ENCODE measurements at places on chromosomes 16 and 17. TPM values are rescaled to one million over a fixed set of nuclear protein-coding genes. Genes with fewer than 3 reads are reported as not detected.
A peak's percentile ranks its signal among the peaks of the same experiment; 100 is the strongest.

The RPS2 gene
- total RNA-seq, result 2,286 TPM

The PLXDC1 gene
- total RNA-seq, result 17.1 TPM

The ATP1B2 gene
- total RNA-seq, result 3.0 TPM

- peak overlapping the region; percentile 66 for H3K4me3 ChIP-seq
- no peak for DNase-seq
- H3K27me3 ChIP-seq, result no peaks in the 10 kb centered on the region
- no peaks in the 10 kb centered on the region for H3K36me3 ChIP-seq
Observed at GRCh38 chr17:66466840-66467367, 164.5 kb downstream of the PRKCA start.

DNA sequence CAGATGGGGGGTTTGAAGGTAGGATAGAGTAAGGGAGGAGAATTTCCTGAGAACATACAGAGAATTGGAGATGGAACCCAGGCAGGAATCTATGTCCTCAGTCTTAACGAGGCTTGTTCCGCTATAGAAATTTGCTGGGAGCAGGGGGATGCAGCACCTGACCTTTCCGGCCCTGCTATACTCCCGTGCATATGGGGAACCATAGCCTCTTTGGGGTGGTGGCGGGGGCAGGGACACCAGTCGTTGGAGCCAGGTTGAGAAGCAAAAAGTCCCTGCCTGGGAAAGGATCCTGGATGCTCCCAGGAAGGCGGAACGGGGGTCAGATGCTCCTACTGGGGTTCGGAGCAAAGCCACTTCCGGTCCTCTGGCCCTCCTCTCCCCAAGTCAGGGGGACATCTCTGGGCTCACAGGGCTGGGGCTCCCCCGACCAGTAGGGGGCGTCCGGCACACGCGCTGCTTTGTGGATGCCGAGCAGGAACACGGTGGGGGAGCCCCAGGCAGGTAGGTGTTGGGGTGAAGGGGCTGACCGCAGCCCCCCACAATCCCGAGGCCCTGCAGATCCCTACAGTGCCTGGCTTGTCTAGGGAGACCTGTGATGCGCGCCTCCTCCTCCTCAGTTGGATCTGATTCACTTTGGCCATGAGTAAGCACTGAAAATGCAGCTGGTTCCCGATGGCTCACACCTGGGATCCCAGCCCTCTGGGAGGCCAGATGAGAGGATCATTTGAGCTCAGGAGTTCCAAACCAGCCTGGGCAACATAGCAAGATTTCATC is 15.5 kb upstream of the TFAP4 start:
- no peaks in the 10 kb centered on the region for H3K27me3 ChIP-seq
- H3K4me3 ChIP-seq, result no peak overlapping the region
- no peaks in the 10 kb centered on the region for H3K36me3 ChIP-seq
- H3K4me1 ChIP-seq, result peaks cover 38% of the 10 kb centered on the region
- no peak overlapping the region for H3K27ac ChIP-seq
- DNase-seq, result peak; percentile 89

DNA sequence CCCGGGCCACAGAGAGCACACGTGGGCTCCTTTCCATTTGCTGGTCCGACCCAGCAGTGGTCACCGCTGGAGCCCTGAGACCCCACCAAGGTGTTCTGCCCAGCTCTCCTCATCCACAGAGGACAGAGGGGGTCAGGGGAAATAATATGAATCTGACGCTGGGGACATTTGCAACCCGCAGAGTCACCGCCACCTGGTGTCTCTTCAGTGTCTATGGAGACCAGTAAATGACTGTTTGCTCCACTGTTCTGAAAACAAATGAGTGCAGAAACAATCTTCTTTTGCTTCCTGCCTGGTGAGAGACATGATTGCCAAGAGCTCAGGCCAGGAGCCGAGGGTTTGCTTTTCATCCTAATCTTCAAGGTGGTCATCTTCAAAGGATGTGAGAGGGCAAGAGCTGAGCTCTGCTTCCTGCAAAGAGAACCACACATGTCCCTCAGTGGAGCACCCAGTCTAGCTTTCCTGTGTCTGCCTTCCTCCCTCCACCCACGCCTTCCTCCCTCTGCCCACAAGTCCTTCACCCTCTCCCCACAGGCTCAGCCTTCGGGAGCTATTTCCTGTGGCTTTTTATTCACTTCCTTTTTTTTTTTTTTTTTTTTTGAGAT is 14.7 kb upstream of the KLHDC4 start:
- no peak for DNase-seq
- H3K4me1 ChIP-seq, result peaks cover 35% of the 10 kb centered on the region
- no peaks in the 10 kb centered on the region for H3K36me3 ChIP-seq
- no peak overlapping the region for H3K4me3 ChIP-seq
- no peaks in the 10 kb centered on the region for H3K27me3 ChIP-seq

DNA sequence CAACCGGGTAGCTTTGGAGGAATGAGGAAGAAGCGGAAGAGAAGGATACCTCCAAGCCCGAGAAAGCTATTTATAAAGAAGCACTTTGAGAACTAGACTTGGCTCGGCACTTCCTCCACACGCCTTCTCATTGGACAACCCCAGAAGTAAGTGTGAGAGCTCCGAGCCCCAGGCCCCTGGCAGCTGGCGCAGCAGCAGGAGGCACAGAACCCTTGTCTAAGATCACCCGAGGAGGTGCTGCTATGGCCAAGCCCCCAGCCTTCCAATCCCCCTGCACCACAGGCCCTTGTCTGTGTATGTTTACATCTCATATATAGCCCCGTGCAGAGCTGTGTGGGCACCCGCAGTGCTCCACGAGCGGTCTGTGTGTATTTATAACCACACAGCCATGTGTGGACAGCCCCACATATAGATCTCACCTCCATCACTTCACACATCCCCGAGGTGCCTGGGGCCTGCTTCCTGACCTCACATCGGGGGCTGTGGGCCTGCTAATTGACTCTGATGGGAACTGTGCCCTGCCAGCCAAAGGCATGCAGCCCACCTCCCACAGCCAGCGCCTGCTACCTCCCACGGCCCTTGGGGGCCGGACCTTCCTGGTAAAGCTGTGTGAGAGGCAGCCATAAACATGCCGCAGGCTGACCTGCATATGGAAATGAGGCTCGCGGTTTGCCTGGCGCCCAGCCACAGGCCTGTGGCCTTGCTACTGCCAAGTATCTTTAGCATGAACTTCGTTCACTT is 96.1 kb downstream of the C17orf67 start:
- no peaks in the 10 kb centered on the region for H3K36me3 ChIP-seq
- no peak overlapping the region for H3K4me3 ChIP-seq
- no peaks in the 10 kb centered on the region for H3K27me3 ChIP-seq

GRCh38 chr16:942436-943060 is 28.2 kb downstream of the LMF1 start:
- H3K27me3 ChIP-seq, result no peaks in the 10 kb centered on the region
- DNase-seq, result no peak
- H3K4me1 ChIP-seq, result peaks cover 6% of the 10 kb centered on the region
- peaks cover 52% of the 10 kb centered on the region for H3K36me3 ChIP-seq

- no peaks in the 10 kb centered on the region for H3K27me3 ChIP-seq
- peaks cover 6% of the 10 kb centered on the region for H3K4me1 ChIP-seq
- H3K4me3 ChIP-seq, result no peak overlapping the region
Observed at GRCh38 chr16:46731691-46732555, 16.2 kb downstream of the MYLK3 start.

DNA sequence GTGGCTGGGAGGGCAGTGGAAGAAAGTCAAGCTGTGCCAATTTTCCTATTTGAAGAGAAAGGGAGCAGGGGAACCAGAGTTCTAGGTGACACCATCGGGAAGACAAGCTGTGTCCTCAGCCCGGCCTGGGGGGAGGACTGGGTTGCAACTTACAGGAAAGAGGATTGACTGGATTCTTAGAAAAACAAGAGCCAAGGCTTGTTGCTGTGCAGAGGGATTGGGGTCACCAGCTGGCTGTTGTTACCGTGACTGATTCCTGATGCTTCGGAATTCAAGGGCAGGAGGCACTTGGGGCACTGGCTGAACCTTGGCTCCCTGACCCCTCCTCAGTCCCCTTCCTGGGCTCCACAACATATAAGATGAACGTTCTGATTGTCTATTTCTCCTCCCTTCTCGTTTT is 16.8 kb upstream of the MMP2 start:
- H3K27me3 ChIP-seq, result peaks cover 19% of the 10 kb centered on the region
- peak overlapping the region; percentile 16 for H3K27ac ChIP-seq
- no peaks in the 10 kb centered on the region for H3K36me3 ChIP-seq

GRCh38 chr16:57413733-57414132 is 9.2 kb downstream of the CCL17 start:
- H3K27ac ChIP-seq, result no peak overlapping the region
- no peak for DNase-seq
- no peak overlapping the region for H3K4me3 ChIP-seq
- no peaks in the 10 kb centered on the region for H3K36me3 ChIP-seq
- H3K27me3 ChIP-seq, result peaks cover 14% of the 10 kb centered on the region

DNA sequence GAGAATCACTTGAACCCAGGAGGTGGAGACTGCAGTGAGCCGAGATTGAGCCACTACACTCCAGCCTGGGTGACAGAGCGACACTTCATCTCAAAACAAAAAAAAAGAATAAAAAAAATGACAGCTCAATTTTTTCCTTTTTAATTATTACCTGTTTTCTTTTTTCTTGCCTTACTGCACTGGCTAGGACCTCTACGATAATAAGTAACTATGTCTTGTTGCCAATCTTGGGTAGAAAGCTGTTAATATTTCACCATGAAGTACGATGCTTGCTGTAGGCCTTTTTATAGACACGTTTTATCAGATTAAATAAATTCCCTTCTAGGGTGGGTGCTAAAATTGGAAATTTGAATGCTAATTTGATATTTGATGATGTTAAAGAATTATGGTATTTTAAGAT is 82.8 kb downstream of the GLG1 start:
- H3K4me3 ChIP-seq, result no peak overlapping the region
- DNase-seq, result no peak
- no peak overlapping the region for H3K27ac ChIP-seq
- no peaks in the 10 kb centered on the region for H3K27me3 ChIP-seq
- peaks cover 25% of the 10 kb centered on the region for H3K36me3 ChIP-seq
